Tibial artery (tissue), 4 donors: ENCODE measurements at places on chromosomes 3 and 15.

DNA sequence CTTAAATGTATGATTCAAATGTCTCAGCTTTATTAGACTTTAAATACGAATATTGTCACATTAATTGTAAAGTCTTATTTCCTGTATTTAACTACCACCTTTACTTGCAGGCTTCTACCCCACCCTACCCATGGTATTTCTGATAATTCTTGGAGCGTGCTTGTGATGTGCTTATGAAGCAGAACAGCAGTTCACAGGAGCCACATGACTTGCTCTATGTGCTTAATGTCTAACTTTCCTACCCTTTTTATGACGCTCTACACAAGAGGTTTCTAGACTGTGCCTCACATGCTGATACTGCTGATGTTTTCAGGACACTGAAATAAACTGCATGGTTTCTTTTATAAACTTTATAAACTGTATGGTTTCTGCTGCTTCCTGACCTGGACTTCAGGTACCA lies 553.5 kb upstream of the CCDC54 start:
- H3K4me1 ChIP-seq = no peaks in the 10 kb centered on the region
- no peaks in the 10 kb centered on the region for H3K36me3 ChIP-seq
- H3K4me3 ChIP-seq = no peak overlapping the region
- no peak overlapping the region for H3K27ac ChIP-seq
- H3K27me3 ChIP-seq = no peaks in the 10 kb centered on the region

DNA sequence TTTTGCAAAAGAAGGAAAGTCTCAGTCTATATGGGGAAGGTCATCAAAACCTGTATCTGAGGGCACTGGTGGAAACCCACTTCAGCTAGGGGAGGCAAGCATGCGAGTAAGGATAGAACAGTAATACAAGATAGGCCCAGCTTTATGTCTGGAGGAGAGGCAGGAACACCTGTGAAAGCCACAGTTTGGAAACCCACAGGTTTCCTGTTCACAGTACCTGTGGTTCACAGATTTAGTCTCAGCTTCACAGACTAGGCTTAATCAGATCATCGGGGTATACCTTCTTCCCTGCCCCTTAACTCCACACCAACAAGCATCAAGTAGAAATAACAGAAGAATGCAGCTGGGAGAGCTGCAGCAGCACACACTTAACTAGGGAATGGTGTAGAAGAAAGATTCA lies 36.2 kb downstream of the C2CD4B start:
- H3K27me3 ChIP-seq = no peaks in the 10 kb centered on the region
- H3K4me3 ChIP-seq = no peak overlapping the region
- no peak for DNase-seq
- H3K36me3 ChIP-seq = no peaks in the 10 kb centered on the region

DNA sequence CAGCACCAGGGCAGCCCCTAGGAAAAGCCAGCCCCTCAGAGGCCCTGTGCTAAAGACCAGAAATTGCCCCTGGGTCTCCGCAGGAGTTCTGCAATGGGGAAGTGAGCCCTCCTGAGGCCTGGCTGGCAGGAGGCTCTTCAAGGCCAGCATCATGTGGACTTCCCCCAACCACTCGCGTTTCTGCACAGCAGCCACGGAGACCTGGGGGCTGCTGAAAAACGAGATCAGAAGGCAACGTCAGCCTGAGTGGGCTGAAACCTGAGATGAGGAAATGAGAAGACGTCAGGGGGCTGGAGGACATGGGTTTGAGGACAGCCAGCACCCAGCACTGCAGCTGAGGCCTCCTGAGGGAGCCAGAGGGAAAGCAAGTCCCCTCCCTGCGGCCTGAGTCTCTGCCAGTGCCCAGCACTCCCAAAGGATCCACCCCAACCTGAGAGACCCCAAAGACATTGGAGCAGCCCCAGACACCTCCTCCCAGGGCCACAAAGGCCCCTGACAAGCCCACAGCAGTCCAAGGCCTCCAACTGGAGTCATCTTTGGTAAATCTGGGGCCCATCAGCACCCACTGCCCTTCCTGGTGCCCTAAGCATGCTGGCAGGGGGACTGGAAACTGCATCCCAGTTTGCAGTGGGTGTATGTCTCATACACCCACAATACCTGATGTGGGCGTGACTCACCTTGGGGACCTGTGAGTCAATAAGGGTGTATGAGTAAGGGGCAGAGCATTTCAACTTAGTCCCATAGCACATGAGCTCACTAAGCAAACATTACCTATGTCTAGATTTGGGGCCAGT lies 29.2 kb upstream of the CYP11A1 start:
- H3K4me1 ChIP-seq = no peaks in the 10 kb centered on the region
- H3K4me3 ChIP-seq = no peak overlapping the region
- H3K36me3 ChIP-seq = no peaks in the 10 kb centered on the region
- H3K27ac ChIP-seq = no peak overlapping the region

DNA sequence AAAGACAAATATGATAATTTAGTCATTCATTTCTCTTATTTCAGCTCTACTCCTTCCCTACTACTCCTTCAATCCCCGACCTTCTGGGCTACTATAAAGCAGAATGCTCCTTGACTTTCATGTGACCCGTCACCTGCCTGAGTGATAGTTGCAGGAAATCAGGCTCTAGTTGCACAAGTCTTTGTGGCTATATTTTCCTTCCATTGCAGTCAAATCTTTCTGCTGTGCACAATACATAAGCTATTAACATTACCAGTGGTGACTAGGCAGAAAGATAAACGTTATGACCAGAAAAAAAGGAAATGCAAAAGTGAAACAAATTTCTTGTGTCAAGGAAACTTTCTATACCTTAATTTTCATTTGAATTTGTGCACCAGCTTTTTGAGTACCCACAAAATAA lies 2.3 kb downstream of the SUCNR1 start:
- H3K4me3 ChIP-seq = no peak overlapping the region
- no peaks in the 10 kb centered on the region for H3K27me3 ChIP-seq
- no peak for DNase-seq
- no peaks in the 10 kb centered on the region for H3K36me3 ChIP-seq
- peaks cover 25% of the 10 kb centered on the region for H3K4me1 ChIP-seq
- H3K27ac ChIP-seq = no peak overlapping the region

DNA sequence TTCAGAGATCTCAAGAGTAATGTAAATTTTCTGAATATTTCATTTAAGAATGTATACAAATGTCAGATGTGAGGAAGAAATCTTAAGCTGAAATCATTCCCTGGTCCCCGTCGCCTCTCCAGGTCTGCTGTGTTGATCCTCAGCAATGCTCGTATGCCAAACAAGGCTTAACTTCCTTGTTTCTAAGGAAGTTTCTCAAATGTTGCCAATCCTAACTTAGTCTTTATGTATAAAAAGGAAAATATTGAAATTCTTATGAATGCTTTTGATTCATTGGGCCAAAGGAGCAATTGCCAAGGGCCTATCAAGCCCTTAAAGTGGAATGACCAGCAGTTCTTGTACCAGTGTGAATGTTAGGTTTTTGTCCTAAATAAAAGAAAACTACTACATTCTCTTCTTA lies 507.7 kb upstream of the SEMA6D start:
- no peak for DNase-seq
- no peak overlapping the region for H3K27ac ChIP-seq
- H3K4me1 ChIP-seq = no peaks in the 10 kb centered on the region

DNA sequence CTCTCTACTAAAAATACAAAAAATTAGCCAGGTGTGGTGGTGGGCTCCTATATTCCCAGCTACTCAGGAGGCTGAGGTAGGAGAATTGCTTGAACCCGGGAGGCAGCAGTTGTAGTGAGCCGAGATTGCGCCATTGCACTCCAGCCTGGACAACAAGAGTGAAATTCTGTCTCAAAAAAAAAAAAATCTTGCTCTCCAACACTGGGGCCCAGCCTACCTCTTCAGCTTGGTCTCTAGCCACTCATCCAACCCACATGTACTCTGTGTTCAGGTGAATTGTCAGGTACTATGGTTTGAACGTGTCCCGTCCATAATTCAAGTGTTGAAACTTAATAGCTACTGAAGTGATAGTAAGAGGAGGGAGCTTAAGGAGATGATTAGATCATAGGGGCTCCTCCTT lies 22.4 kb upstream of the RAB7A start:
- no peaks in the 10 kb centered on the region for H3K27me3 ChIP-seq
- no peaks in the 10 kb centered on the region for H3K4me1 ChIP-seq
- H3K36me3 ChIP-seq = no peaks in the 10 kb centered on the region
- no peak overlapping the region for H3K4me3 ChIP-seq
